ENCODE measurements at places on chromosomes 3 and 15. TPM values are rescaled to one million over a fixed set of nuclear protein-coding genes. Genes with fewer than 3 reads are reported as not detected.

Gene SLCO2A1
- polyA plus RNA-seq: 13.4 TPM

Gene DGKG
- polyA plus RNA-seq: 12.3 TPM

Gene PODXL2
- 2.2 TPM for polyA plus RNA-seq

Gene SLC27A2
- not detected for polyA plus RNA-seq

Gene ATP2B2
- polyA plus RNA-seq: under 0.01 TPM

Gene APOD
- 199 TPM for polyA plus RNA-seq

Gene SLC24A5
- not detected for polyA plus RNA-seq

Gene SNURF
- polyA plus RNA-seq: 18.9 TPM

Gene LRRIQ4
- polyA plus RNA-seq: not detected

Gene CSTA
- 2.5 TPM for polyA plus RNA-seq

Gene SPINT1
- 0.22 TPM for polyA plus RNA-seq

Gene ZNF860
- 0.15 TPM for polyA plus RNA-seq

Gene ADAMTS9
- polyA plus RNA-seq: 22.8 TPM

Gene RTP2
- polyA plus RNA-seq: not detected

Gene CEP63
- polyA plus RNA-seq: 24.9 TPM

Gene PPIB
- polyA plus RNA-seq: 600 TPM

Gene CRABP1
- polyA plus RNA-seq: not detected

Gene CKMT1B
- 0.33 TPM for polyA plus RNA-seq

Gene ALPK3
- 110 TPM for polyA plus RNA-seq

Gene THOC7
- 204 TPM for polyA plus RNA-seq

Gene KBTBD12
- polyA plus RNA-seq: 5.1 TPM

Measured in heart right ventricle (tissue), 16 donors.